ENCODE measurements at places on chromosomes 3 and 15. TPM values are rescaled to one million over a fixed set of nuclear protein-coding genes. Genes with fewer than 3 reads are reported as not detected.

The TLR9 gene
- total RNA-seq = 0.37 TPM

The REC114 gene
- total RNA-seq = not detected

The ASB14 gene
- total RNA-seq = not detected

The DPH3 gene
- total RNA-seq = 30.5 TPM

The GPR149 gene
- 0.25 TPM for total RNA-seq

DNA sequence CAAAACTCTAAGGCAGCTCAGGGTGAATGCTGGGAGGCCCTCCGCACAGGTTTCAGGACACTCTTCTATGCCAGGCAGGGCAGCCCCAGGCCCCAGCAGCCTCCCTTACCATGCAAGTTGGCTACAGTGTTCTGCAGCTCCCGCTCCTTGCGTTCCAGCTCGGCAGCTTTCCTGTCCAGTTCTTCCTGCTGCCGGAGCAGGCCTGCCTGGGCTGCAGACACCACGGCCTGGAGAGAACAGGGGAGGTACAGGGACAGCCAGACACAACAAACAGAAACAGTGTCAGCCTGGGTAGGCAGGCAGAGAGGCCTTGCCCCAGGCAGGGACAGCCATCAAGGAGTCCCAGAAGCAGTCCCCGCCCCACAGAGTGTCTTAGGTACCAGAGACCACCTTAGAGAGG is 9.0 kb upstream of the ULK3 start:
- no peak for DNase-seq

- no peak for DNase-seq
These were observed 9.3 kb downstream of the RAB7A start for GRCh38 chr3:128735287-128735686.

- DNase-seq = no peak
These were observed 23.3 kb downstream of the AKAP13 start for GRCh38 chr15:85403745-85404144.

DNA sequence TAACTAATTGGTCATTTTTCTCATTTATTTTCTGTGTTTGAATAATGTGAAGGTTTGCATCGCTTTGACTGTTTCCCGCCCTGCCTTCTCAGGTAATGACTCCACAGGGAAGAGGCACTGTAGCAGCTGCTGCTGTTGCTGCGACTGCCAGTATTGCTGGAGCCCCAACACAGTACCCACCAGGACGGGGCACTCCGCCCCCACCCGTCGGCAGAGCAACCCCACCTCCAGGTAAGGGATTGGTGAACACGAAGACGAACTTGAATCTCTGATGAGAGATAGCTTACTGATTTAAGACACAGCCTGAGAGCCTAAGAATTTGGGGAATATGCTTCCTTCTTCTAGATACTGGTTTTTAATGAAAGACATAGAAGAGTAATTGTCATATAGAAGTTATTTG is 22.9 kb downstream of the SNRPN start:
- no peak for DNase-seq

- no peak for DNase-seq
These were observed 169.2 kb downstream of the ANXA2 start for GRCh38 chr15:60228619-60229018.

GRCh38 chr3:189580190-189580589 is 51.0 kb upstream of the TP63 start:
- no peak for DNase-seq

- no peak for DNase-seq
These were observed 25.7 kb downstream of the GPD1L start for GRCh38 chr3:32132121-32132520.
